ENCODE measurements at places on chromosomes 5 and 9.

DNA sequence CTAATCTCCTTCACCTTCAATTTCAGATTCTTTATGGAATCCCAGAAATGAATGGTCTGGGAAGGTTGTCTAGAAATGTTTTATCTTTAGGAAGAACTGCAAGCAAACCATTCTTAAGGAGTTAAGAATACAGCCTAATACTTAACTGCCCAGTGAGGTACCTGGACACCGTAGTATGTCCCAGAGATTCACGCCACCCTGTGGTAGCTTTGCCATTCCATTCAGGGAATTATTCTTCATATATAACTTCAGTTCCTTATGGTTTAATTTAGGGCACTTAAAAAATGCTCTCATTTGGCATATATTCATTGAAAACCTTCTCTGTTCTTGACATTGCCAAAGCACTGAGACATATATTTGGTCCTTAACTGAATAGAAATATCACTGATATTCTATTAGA is 49.7 kb downstream of the ACTBL2 start:
- DNase-seq, result peak; percentile 53

GRCh38 chr9:125255781-125256391 is 5.7 kb upstream of the GAPVD1 start:
- peak; percentile 40 for DNase-seq

DNA sequence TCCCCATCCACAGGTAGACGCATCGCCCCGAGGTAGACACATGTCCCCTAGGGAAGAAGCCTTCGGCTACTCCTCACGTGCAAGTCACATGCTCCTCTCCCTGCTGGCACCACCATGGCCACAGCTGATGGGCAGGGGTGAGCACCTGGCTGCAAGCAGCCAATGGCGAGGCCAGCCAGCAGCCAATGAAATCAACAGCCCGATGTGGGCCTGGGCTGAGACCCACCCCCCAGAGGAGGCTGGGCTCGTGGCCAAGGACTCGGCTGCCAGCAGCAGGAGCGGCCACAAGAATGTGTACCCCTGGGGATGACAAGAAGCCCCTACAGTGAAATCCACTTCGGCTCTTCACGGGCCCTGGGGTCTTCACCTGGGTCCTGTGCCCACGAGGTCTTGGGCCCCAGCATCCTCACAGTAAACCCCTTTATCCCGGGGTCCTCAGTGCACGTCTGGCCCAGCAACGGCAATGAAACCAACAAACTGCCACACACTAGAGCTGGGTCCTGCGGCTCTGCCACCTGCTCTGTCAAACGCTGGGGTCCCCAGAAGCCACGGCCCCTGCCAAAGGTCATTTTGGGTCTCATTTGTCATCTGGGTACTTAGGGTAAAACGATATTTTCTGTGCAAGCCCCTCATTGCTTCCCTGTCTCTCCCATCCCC is 22.1 kb upstream of the PTGES start:
- DNase-seq, result no peak

GRCh38 chr9:123568691-123569688 is 213.0 kb downstream of the CRB2 start:
- no peak for DNase-seq

DNA sequence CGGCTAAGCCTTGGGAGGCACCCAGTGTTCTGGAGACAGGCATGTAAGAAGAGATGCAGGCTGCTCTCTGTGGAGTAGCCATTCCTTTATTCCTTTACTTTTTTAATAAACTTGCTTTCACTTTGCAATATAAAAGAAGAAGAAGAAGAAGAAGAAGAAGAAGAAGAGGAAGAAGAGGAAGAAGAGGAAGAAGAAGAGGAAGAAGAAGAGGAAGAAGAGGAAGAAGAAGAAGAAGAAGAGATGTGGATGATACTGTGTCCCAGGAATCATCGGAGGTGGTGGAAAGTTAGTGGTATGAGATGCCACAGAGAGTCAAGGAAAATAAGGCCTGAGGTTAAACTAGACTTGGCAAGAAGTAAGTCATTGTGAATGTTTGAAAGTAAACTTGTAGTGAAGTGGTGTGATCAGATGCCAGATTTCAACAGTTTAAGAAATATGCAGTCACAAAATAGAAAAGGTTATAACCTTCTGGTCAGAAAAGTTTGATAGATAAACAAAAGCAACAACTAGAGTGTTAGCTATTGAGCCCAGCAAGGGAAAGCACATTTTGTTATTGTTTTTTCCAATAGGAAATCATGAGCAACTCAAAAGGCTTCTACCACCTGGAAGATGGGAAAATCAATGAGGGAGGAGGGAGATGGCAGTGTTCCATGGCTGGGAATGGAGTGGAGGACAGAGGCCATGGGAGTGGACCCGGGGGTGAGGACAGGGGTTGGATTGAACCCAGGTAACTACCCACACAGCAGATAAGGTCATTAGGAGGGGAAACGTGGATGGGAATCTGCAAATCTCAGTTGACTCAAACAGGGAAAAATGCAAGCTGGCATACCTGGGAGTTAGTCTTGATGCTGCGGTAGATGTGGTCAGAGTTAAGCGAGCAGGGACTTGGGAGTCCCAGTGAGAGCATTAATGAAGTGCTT is 16.8 kb downstream of the AOPEP start:
- DNase-seq, result no peak

DNA sequence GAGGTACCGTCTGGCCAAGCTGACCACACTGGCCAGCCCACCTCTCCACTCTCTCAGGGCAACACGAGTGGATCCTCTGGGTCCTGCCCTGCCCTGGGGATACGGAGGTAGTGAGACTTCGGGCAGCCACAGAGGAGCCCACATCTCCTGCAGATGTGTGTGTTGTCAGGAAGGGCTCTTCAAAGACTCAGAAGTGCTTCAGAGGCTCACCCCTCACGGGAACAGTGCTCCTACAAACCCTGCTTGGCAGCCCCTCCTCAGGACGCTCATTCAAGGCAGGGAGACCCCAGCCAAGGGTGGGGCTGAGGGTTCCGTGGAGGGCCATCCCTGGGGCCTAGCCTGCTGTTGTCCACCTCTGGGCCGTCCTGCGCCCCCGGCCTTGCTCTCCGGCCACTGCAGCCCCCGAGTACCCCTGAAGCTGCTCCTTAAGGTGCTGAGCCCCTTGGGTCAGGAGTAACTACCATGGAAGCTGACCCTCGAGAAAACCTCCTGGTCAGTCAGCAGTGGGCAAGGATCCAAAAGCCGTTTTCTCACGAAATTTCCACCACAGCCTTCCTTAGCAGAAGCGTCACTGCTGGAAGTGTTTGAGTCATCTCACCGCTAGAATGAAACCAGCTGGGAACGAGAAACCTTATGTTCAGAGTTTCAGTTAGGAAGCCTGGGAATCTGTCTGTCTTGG is 23.2 kb upstream of the LRRC14B start:
- no peak for DNase-seq

DNA sequence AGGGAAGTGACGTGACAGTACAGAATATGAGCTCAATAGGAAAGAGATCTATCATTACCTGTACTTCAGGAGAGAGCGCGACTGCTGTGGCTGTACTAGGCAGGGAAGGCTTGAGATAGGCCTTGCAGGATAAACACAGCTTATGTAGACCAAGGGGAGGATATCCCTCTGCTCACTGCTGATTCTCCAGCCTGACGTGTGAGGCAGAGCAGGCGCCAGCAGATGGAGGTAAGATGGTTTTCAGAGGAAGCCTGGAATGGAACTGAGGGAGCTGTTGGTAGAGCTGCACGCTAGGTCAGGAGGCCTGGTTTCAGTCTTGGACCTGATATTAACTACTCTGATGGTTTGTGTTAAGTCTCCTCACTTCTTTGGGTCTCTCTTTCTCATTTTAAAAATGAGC is 291.4 kb downstream of the YTHDC2 start:
- no peak for DNase-seq

DNA sequence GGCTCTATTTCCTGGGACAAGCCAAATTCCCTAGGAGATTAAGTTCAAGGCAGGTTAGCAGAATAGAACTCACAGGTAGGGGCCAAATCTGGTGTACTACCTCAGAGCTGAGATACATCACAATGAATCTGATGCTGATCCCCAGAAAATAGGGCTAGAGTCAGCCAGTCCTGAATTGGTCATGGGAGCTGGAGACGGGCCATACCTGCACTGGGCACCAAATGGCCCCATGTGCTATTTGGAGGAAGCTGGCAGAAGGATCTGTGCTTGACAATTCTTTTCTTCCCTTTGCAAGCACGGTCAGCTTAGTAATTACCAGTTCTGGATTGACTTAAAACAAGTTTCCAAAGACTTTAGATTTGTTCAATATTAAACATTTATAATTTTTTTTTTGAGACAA is 10.4 kb upstream of the GNAQ start:
- DNase-seq, result no peak

DNA sequence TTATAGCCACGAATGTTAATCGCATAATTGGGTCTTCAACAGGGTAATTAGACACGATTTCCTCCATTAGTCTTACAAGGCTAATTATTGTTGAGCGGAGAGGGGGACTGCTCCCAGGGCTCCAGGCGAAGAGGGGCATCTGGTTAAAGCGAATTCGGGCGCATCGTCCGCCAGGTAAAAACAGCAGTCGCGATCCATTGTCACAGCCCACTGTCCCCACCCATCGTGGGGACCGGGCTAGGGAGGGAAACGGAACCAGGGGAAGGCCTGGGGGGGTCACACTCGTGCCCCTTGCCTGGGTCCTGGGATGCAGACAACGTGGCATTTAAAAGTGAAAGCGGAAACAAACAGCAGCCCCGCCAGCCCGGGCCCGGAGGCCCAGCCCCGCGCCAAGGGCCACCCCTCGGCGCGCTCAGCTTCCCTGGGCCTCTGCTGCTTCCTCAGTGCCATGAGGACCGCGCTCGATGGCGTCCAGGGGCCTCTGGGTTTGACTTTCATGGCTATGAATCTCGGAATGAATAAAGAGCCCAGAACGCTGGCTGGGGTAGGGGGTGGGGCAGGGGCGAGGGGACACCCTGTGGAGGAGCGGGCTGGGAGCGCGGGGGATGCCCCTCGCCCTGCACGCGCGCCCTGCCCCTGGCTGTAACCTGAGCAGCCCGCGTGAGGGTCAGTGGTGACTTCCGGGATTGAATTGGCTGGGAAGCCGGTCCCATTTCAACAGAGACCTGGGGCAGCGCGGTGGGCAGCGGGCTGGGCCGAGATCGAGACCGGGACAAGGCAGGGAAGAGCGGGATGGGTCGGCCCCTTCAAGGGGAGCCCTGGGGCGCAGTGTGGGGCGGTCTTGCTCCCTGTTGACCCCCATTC is 99.9 kb downstream of the GTF3C4 start:
- peak; percentile 26 for DNase-seq

GRCh38 chr9:32394381-32395049 is 10.1 kb downstream of the ACO1 start:
- no peak for DNase-seq

- DNase-seq, result no peak
Measured at GRCh38 chr5:102678267-102679058, 76.6 kb upstream of the PAM start.

- DNase-seq, result no peak
Measured at GRCh38 chr5:30106596-30106995, 1086.9 kb upstream of the CDH6 start.

GRCh38 chr5:1465966-1466471 is 20.8 kb upstream of the SLC6A3 start:
- DNase-seq, result no peak

DNA sequence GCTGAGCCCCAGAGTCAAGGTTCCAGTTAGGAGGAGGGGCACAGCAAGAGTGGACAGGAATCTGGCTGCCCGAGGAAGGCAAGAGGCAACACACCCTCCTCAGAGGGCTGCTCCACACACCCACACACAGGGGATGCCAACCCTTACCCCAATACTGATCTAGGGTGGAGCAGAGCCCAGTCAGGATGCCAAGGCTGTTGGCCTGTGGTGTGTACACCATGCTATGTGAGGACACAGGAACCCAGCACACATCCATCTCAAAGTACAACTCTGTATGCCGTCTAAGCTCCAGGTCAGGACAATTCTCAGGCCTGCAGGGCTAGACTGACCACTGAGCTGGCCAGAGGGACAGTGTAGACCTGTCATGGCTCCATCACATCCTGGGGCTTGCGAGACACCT is 2.6 kb downstream of the SEPTIN8 start:
- DNase-seq, result no peak

DNA sequence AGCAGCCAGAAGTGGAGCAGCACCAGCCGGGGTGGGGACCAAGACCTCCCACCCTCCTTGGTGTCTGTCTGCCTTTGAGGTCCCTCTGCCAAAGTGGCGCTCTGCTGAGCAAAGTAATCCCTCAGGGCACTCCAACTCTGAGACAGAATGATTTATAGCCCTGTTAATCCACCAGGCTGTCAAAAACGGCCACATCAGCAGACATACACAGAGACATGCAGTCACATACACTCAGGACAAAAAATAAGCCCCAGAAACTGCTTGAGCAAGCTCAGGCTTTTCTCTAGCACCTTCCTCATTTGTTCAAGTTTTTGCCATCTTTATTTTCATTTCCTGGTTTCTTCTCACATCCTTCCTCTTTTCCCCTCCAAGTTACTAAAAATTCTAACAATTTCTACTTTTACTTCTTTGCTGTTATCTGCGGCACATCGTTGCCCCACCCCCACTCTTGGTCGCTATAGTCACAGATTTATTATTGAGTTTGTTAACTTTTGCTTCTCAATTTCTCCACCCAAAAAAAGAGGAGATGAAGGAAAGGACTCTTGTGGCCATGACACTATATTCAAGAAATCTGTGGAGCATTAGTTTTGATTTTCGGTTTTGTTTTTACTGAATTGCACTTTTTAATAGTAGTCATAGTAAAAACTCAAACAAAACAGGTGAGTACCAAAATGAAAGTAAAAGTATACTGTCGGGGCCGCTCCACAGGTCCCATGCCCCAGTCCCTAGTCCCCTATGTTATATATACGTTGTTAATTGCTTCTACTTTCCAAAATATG is 17.4 kb upstream of the ADRB2 start:
- no peak for DNase-seq

DNA sequence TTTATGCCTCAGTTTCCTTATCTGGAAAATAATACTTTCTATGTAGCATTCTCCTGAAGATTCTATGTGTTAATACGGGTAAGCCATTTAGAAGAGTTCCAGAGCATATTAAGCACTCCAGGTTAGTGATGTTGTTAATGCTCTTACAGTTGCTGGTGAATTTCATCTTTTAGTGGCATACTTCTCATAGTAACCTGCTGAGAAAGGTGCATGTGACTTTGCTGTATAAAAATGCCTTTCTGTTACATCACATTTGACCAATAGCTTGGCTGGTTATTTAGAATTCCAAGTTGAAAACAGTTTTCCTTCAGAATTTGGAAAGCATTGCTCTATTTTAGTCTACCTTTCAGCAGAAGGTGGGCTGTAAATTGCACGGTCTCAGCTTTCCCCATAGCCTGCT is 27.2 kb downstream of the GCNT1 start:
- DNase-seq, result no peak

GRCh38 chr5:1063661-1064382 is 48.0 kb downstream of the SLC12A7 start:
- DNase-seq, result no peak

- DNase-seq, result no peak
Measured at GRCh38 chr9:37408933-37409710, 13.4 kb upstream of the GRHPR start.

Measured in A549 (cell line).